Muscle of leg (tissue), 16 donors: ENCODE measurements at places on chromosomes 5 and 9.

DNA sequence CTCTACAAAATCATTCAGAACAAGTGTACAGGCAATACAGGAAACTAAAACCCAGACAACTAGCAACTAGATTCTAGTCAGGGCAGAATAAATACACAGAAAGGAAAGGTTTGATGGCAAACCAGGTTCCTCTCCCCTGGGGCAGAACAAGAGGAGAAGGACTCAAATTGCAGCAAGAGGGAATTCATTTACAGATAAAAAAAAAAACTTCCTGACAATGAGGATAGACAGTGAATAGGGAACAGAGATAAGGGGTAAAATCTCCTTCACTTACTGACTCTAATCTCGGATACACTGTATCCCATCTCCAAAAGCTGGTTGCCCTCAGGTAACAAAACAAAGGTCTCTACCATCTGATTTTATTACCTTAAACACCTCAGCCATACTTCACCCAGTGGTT lies 244.0 kb downstream of the SEC61B start:
- no peak for DNase-seq

- no peak for DNase-seq
Observed at GRCh38 chr5:116395631-116396203, 178.9 kb downstream of the SEMA6A start.

- peak; percentile 98 for DNase-seq
Observed at GRCh38 chr9:78031893-78032729, 500 bp upstream of the GNAQ start.

DNA sequence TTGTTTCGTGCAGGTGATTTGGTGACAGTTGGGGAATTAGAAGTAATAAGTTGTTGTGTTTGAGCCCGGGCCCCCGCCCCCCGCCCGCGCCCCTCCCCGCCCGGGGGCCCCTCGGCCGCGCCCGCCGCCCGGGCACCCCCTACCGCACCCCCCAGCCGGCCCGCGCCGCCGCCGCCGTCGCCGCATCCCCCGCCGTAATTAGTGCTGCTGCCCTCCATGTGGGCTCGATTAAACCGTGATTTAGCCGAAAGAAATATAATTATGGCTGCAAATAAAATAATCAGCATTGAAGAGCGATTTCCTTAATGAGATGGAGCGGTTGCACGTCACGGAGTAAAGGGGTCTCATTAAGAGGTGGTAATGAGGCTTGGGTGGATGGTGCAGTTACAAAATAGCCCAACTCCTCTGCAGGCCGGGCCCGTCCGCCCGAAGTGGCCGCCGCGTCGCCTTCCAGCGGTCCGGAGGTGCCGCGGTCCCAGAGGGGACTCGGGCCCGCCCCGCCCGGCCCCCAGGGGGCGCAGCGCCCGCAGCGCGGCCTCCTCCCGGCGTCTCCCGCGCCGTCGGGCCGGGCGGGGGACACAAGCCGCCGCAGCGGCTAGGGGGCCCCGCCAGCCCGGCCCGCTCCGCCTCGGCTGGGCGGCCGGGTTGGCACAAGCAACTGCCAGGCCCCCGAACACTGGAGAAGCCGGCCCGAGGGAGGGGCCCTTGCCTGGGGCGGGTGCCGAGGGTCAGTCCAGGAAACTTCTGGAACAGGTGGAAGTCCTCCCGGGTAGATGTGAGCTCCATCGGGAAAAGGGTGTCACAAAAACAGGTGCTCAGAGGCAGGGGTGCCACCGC lies 6.9 kb upstream of the OTP start:
- peak; percentile 19 for DNase-seq

DNA sequence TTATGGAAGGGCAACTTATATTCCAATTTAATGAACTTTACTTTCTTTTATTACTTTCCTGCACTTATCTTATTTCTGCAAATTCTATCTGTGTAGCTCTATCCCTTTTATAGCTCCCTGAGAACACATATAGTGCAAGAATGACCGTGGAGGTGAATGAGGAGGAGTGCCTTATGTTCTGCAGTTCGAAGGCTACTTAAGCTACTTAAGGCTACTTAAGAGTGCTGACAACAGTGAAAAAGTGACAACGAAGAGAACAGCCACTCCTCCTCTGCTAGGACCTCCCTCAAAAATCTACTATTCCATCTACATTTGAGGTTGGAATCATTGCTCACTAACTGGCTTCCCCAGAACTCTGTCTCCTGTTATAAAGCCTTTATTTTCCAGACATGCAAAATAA lies 1365.7 kb upstream of the C9orf72 start:
- no peak for DNase-seq

GRCh38 chr9:18496256-18497000 lies 22.5 kb downstream of the ADAMTSL1 start:
- DNase-seq, result peak; percentile 80

GRCh38 chr5:127111112-127111511 lies 37.8 kb upstream of the C5orf63 start:
- DNase-seq, result no peak

- DNase-seq, result no peak
Observed at GRCh38 chr5:390623-391491, 52.1 kb upstream of the EXOC3 start.

- peak; percentile 80 for DNase-seq
Observed at GRCh38 chr5:108749128-108749861, 1.6 kb downstream of the FER start.

DNA sequence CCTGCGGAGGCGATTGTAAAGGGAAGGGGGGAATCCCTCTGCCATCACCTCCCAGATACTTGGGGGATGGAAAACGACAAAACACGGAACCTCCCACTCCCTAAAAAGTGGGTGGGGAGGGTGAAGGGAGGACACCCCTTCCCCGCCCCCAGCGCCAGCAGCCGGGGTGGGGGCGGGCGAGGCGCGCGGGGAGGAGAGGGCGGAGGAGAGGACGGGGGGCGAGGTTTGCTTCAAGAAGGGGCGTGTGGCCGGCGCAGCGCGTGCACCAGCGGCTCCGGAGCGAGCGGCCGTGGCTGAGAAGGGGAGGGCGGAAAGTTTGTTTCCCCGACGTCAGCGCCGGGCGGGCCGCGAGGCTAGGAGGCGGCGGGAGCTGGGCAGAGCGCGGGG lies at the start of gene PRRX2:
Gene PRRX2 (plus strand): TSS at position 259 of the 387 bp plus-strand sequence. CDS start 221 bp downstream, outside the sequence.
- DNase-seq, result peak; percentile 89

DNA sequence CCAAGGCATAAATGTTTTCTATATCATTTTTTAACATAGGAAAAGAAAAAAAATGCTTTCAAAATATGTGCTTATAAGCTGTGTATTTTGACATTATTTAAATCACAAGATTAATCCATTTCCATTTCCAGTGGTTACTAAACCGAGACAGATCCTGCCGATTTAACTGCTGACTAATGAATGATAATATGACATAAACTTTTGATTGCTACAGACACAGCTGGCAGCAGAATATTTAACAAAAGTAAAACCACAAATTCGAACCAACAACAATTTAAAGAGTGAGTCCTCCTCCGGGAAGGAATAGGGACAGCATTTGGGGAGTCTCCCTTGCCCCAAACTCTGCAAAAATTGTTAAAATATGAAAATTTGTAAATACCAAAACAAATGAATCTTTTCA lies 401.3 kb upstream of the DAB2 start:
- no peak for DNase-seq
